Activated CD4-positive, alpha-beta T cell treated with anti-CD3 and anti-CD28 coated beads, Interleukin-2, amount 10 ng/mL, durations not matched to agents 7 days and 5 days (primary cell): ENCODE measurements at places on chromosomes 3 and 15. TPM values are rescaled to one million over a fixed set of nuclear protein-coding genes. Genes with fewer than 3 reads are reported as not detected.
A peak's percentile ranks its signal among the peaks of the same experiment; 100 is the strongest.

DNA sequence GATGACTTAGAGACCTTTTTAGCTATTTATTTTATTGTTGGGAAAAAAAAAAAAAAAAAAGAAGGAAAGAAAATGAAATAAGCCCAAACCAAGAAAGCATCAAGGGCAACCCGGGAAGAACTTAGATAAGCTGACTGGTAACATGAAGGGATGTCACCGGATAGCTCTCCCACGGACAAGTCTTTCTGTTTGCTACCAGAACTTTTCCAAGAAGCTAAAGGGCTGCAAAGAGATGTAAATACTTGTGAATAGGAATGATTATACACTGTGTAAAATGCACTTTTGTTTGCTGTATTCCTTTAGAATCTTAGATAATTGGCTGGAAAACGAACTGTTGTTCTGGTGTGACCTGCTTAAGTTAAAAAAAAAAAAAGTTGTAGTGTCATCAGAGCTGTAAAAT lies 2.8 kb downstream of the FOXB1 start:
- DNase-seq = no peak
- H3K36me3 ChIP-seq = peaks cover 10% of the 10 kb centered on the region
- peaks cover 89% of the 10 kb centered on the region for H3K27me3 ChIP-seq
- H3K4me1 ChIP-seq = peaks cover 53% of the 10 kb centered on the region
- H3K27ac ChIP-seq = peak overlapping the region; percentile 93

DNA sequence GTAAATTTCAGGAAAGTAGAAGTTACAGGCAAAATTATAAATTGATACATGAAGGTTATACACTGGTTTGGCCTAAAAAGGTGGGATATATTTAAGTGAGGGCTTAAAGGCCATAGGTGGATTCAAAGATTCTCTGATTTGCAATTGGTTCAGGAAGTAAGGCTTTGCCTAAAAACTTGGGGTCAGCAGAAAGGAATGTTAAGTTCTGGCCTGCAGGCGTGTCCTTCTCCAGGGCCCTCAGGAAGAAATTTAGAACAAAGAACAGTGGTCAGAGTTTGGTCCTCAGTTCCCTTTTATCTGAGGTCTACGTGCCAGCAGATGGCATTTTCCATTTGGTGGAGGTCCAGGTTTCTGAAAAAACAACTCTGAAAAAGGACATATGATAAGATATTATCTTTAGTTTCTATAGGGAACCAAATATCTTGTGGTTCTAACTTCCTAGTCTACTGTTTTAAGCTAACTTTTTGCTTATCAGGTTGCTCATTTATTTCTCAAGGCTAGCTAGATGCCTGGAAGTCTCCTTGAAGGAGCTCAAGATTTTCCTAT lies 40.5 kb downstream of the SCN11A start:
- peaks cover 15% of the 10 kb centered on the region for H3K27me3 ChIP-seq
- H3K36me3 ChIP-seq = no peaks in the 10 kb centered on the region
- H3K27ac ChIP-seq = no peak overlapping the region
- no peaks in the 10 kb centered on the region for H3K4me1 ChIP-seq

DNA sequence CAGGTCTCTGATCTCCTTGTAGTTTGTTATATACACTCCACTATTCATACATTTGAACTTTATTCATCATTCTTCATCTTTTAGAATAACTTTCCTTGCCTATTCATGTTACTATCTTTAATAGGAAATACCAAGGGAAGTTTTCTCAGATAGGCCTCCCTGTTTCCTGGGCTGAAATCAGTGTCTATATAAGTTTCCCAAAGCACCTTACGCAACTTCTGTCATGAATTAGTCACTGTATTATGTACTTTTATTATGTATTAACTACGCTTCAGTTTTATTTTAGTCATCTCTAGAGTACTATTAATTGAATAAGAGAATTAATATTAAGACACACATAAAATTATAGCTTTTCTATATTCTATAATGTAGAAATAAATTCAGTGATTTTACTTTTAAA lies 1481.5 kb downstream of the OTOL1 start:
- no peak overlapping the region for H3K4me3 ChIP-seq
- H3K27me3 ChIP-seq = no peaks in the 10 kb centered on the region
- DNase-seq = no peak
- no peaks in the 10 kb centered on the region for H3K36me3 ChIP-seq
- no peaks in the 10 kb centered on the region for H3K4me1 ChIP-seq

GRCh38 chr3:149010966-149011365 lies 19.6 kb downstream of the GYG1 start:
- no peak overlapping the region for H3K4me3 ChIP-seq
- DNase-seq = no peak
- H3K27ac ChIP-seq = peak overlapping the region; percentile 85
- peaks cover 34% of the 10 kb centered on the region for H3K4me1 ChIP-seq

The TMEM207 gene
- total RNA-seq = not detected

The PLOD2 gene
- total RNA-seq = not detected

The SCG5 gene
- 3.7 TPM for total RNA-seq
